ENCODE measurements at places on chromosomes 6 and 20.

DNA sequence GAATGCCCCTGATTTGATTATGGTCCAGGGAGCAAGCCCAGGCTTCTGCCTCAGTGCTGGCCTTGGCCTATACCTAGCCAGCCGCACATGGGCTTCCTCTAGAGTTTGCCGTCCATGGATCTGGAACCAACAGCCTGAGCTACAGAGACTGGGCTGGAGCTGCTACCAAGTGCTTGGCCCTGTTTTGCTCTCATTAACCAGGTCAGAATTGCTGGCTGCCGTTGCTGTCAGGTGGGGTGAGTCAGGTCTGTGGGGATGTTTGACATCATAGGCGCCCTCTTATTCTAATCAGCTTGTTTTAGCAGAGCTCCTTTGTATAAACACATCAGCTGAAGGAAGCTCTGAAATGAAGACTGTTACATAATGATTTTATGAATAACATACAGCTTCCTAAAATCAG, 83.1 kb upstream of the PHACTR2 start:
- no peak for DNase-seq

DNA sequence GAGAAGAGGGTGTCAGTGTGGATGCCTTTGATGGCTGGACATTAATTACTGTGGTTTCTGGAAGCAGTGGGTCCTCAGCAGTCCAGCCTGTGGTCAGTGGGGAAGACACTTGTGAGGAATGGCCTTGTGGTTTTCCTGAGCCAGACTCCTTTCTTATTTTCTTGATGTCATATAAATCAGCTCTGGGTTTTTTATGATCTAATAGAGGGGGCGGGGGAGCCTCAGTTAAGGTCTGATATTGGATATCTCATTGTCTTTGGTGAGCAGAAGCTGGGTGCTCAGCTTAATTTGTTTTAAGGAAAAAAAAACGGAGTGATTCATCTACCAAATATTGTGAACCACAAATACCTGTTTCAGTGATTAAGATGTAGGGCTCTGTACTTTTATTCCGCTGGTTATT, 62.1 kb downstream of the OTOR start:
- DNase-seq = peak; percentile 77

GRCh38 chr6:99330159-99330558, 19.3 kb downstream of the FAXC start:
- DNase-seq = peak; percentile 18

DNA sequence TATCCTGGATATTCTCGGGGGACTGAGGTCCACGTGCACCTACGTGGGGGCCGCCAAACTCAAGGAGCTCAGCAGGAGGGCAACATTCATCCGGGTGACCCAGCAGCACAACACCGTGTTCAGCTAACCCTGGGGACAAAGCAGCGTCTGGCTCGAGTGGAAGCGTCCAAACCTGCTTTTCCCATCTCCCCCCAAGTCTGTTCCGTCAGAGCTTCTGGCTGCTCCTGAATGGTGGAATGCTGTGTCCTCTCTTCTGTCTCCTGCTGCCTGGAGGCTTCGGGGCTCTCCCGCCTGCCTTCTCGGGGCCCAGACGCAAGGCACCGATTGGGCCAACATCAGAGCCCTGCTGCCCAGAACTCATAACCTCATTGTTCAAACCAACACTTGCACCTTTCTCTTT, 56.7 kb downstream of the GMPR start:
- no peak for DNase-seq

GRCh38 chr20:22243067-22243466, 341.3 kb downstream of the FOXA2 start:
- no peak for DNase-seq

DNA sequence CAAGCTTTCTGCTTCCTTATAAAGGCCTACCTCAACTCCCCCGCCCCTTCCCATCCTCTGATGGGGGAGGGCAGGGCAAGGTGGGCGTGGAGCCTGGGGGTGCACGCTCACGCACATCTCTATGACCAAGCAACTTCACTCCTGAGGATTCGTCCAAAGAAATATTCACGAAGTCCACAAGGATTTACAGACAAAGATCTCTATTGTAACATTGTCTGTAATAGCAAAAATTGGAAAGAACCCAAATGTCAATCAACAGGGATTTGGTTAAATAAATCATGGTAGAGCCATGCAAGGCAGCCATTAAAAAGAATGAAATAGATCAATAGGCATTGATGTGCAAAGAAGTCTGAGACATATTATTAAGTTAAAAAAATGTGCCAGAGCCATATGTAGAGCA, 130.4 kb upstream of the AFDN start:
- DNase-seq = no peak

- no peak for DNase-seq
Observed at GRCh38 chr6:151358475-151358874, 32.9 kb downstream of the ZBTB2 start.

GRCh38 chr20:33145521-33145920, 22.4 kb upstream of the BPIFA2 start:
- no peak for DNase-seq

GRCh38 chr6:135054226-135054568, 425 bp downstream of the HBS1L start:
- no peak for DNase-seq

- no peak for DNase-seq
Observed at GRCh38 chr6:29739882-29740261, 16.6 kb downstream of the HLA-F start.

- DNase-seq = no peak
Observed at GRCh38 chr20:31508517-31509244, 5.6 kb upstream of the HM13 start.

GRCh38 chr6:17156966-17157365, 55.1 kb downstream of the STMND1 start:
- no peak for DNase-seq

DNA sequence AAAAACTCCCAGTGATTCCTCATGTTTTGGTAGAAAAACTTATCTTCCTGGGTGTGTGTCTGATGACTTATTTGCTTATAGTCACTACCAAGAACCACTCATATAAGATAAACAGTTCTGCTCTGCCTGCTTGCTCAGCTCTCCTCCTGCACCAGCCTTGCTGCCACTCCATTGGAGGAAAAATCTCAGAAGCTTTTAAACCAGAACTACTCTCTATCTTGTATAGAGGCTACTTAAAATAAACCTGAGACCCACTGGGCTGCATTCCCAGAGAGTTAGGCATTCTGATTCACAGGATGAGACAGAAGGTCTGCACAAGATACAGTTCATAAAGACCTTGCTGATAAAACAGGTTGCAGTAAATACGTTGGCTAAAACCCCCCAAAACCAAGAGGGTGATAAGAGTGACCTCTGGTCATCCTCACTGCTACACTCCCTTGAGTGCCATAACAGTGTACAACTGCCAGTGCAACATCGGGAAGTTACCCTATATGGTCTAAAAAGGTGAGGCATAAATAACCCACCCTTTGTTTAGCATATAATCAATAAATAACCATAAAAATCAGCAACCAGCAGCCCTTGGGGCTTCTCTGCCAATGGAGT, 728.3 kb downstream of the EPHA7 start:
- no peak for DNase-seq

- no peak for DNase-seq
Observed at GRCh38 chr6:33663727-33664449, 42.8 kb downstream of the ITPR3 start.

DNA sequence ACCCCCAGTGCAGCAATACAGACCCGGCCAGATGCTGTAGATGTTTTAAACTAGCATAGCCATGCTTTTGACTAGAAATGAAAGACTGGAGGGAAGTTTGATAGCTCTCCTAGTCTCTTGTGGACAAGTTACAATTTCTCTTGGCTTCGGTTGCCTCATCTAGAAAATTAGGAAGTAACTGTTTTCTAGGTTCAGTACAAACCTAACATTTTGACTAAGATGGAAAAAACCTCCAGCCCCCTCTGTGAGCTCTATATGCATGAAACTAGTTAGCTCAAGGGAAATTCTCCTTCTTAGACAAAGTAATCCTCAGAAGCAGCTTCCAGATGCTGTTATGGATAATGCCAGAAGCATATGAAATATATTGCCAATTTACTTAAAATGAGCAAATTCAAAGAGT, 86.6 kb downstream of the RNF144B start:
- DNase-seq = no peak

- DNase-seq = no peak
Observed at GRCh38 chr6:127267646-127268625, 1.3 kb downstream of the RNF146 start.

DNA sequence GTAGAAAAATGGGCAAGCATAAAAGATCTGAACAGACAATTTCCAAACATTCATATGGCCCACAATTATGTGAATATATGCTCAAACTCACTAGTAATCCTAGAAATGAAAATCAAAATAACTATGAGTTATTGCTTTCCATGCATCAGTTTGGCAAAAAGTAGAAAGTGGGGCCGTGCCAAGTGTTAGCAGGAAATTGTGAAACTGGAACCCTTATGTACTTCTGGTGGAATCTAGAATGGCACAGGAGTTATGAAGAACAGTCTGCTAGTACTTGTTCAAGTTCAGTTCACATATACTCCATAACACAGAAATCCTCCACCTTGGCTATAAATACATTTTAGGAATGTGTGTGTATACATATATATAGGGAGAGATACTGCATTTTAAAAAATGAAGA, 89.8 kb downstream of the EYA2 start:
- DNase-seq = no peak

GRCh38 chr6:112881828-112882780, 535.0 kb downstream of the RFPL4B start:
- DNase-seq = no peak

GRCh38 chr6:1686117-1687098, 76.7 kb downstream of the FOXC1 start:
- DNase-seq = peak; percentile 33

GRCh38 chr6:82298012-82298411, 50.5 kb upstream of the IBTK start:
- DNase-seq = no peak

- DNase-seq = peak; percentile 13
Observed at GRCh38 chr6:28489366-28490204, 26.0 kb downstream of the GPX6 start.

DNA sequence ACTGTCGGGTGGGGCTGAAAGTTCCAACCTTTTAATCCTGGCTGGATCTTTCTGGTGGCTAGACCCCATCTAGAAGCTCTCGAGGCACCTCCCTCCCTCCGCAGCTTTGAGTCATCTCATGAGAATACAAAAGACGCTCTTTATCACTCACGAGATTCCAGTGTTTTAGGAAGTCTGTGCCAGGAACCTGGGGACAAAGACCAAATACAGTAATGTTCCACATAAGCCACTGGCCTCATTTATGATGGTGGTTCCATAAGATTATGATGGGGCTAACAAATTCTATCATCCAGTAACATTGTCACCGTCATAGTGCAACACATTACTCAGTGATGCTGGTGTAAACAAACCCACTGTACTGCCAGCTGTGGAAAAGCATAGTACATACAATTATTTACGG, 48.7 kb downstream of the NCOA7 start:
- DNase-seq = no peak

DNA sequence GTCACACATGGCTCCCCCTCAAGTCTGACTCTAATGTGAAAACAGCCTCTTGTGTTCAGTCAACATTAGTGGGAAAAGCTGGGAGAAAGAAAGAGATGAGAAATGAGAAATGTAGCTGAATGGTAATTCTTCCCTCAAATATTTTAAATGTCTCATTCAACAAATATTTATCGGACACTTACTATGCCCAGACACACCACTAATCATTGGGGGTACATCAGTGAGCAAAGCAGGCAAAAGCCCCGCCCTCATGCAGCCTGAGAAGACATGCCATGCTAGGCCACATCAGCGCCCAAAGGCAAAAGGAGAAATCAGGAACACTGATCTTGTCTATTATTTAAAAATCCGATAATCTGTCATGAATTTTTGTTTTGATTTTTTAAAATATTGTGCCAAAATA, 89.9 kb upstream of the ASF1A start:
- no peak for DNase-seq

GRCh38 chr6:139334806-139335446, 39.5 kb downstream of the CITED2 start:
- DNase-seq = no peak

DNA sequence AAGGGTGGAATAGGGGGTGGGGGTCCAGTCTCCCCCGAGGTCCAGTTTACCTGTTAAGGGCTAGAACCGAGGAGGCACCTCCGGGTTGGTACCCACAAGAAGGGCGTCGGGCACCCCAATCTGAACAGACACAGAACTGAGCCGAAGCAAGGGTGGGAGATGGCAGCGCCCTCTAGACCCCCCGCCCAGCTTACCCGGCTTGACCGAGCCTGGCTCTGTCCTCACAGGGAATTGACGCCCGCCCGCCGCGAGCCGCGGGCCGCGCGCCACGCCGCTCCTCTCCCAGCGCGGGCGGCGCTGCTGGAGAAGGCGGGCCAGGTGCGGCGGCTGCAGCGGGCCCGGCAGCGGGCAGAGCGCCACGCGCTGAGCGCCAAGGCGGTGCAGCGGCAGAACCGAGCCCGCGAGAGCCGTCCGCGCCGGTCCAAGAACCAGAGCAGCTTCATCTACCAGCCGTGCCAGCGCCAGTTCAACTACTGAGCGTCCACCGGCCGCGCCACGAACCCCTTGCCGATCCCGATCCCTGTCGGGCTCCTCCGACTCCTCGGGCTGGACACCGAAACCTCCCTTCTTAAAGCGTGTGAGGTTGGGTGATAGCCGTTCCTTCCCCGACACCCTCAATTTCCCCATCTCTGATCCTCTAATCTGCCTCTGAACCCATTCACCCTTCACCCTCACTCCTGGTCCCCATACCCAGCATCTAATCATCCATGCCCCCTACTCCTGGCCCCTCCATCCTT, 5.9 kb downstream of the TP53INP2 start:
- peak; percentile 88 for DNase-seq

DNA sequence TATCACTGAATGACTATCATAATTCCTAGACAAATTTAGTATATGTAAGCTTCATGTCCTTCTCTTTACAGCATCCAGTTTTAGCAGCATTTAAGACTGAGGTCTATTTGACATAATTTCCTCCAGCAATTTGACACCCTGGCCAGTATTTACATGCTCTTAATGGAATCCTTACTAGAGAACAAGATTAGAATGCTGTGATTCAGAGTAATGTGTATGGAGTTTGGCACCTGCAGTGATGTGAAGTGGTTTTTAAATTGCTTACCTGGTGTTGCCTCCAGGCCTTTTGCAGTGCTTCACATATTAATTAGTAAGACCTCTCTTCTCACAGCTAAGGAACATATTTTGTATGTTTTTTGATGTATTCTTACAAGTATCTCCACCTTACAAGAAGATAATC, 9.8 kb downstream of the NKX2-4 start:
- DNase-seq = no peak

DNA sequence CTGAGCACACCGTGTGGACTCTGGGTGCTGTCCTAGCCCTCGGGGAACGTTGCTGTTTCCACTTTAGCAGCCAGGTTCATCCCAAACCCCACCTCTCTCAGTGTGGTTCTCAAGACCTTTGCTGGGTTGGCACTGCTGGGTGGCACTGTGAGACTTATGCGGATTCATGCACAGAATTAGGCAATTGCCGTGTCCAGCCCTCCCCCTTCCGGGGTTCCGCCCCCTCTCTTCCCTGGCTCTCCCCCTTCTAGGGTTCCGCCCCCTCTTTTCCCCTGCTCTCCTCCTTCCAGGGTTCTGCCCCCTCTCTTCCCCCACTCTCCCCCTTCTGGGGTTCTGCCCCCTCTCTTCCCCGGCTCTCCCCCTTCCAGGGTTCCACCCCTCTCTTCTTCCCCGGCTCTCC, 39.8 kb upstream of the SLCO4A1 start:
- peak; percentile 84 for DNase-seq
